ENCODE measurements at places on chromosomes 2 and 18.

DNA sequence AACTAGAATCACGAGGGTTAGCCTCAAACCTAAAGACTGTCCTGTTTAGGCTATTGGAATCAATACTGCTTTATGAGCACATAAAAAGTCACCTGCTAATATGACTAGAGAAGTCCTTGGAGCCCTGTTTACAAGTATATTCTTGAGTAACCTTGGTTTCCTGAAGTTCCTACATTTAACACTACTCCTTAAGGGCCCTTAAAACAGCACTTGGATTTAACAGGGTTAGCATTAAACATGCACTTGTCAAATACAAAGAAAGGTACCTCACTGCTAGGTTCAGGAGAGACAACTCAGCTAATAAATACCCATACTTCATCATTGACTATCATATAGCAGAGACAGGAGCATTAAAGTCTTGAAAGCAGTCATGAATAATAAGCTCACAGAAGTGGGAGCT, 96.7 kb downstream of the SLC5A7 start:
- no peak for DNase-seq

- no peak for DNase-seq
Observed at GRCh38 chr18:1892191-1892590, 679.1 kb downstream of the METTL4 start.

DNA sequence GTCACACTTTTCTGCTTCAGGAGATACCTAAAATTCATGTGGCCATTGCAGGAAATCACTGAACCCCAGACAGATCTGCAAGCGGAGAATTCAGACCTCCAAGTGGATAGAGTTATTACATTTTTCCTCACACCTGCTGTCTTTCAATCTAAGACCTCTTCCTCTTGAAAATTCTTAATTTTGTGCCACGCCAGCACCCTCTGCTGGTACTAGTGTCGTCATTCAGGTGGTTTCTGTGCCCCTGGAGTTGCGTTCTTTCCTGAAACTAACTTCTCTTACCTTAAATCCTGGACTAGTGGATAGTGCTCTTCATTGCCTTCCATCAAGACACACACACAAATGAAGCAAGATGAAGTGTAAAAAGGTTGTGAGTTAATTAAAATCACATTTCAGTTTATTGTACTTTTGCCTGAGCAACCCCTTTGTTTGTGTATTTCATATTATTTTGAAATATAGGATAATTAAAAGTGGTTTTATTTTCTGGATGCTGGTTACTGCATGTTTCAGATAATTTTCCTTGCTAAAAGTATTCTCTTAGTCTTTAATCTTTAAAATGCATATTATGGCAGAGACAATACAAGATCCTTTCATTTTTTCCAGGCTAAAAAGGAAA, 1.6 kb upstream of the DNER start:
- peak; percentile 55 for DNase-seq

DNA sequence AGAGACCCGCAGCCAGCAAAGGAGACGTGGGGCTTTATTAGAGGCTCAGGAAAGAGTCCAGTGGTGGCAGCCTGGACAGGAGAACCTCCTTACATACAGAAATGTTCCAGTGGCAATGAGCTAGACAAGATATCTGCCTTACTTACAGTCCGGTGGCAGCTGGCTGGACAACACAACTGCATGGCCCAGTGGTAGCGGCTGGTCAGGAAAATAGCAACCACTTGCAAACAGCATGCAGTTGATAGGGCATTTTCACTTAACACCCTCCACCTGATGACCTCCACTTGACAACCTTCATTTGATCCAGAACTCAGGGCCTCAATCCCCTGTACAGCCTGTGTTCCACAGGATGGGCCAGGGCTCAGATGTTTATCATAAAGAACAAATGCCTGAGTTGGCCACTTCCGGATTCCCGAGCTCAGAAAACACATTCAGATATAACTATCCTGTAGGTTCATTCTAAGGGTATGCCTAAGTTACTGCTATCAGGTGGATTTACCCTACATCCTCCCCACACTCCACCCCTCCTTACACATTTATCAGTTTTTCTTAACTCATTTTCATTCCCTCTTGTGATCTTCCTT, 63.3 kb upstream of the ITPRID2 start:
- DNase-seq, result peak; percentile 2

- DNase-seq, result no peak
Observed at GRCh38 chr2:126299469-126299976, 356.4 kb upstream of the GYPC start.

- DNase-seq, result no peak
Observed at GRCh38 chr18:35038881-35039491, 2.2 kb upstream of the MAPRE2 start.

GRCh38 chr18:79197531-79197930, 128.3 kb downstream of the ATP9B start:
- no peak for DNase-seq

GRCh38 chr2:40403233-40403836, 48.6 kb downstream of the SLC8A1 start:
- no peak for DNase-seq

GRCh38 chr2:104768694-104769093, 85.2 kb upstream of the POU3F3 start:
- DNase-seq, result no peak

DNA sequence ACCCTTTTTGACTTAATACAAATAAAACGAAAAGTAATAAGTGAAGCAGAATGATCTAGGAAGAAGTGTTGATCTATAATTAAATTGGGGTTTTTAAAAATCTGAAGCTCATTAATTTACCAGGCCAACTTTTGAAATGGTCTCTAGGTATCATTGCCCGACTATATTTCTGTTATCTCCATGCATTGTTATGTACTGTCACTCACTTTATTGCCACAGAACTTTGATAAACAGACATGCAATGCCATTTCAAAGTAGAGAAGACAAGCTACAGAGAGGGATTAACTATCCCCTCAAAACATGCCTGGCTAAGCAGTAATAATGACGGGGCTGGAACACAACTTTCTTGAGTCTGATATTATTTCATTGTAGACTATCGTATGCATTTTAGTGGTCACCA, 147.6 kb upstream of the ITGA4 start:
- no peak for DNase-seq

GRCh38 chr2:214410918-214411554, at the start of gene VWC2L:
TSS of gene VWC2L (plus strand) at chr2:214411054. CDS start at chr2:214414194, 3,140 bp downstream.
- DNase-seq, result peak; percentile 87

DNA sequence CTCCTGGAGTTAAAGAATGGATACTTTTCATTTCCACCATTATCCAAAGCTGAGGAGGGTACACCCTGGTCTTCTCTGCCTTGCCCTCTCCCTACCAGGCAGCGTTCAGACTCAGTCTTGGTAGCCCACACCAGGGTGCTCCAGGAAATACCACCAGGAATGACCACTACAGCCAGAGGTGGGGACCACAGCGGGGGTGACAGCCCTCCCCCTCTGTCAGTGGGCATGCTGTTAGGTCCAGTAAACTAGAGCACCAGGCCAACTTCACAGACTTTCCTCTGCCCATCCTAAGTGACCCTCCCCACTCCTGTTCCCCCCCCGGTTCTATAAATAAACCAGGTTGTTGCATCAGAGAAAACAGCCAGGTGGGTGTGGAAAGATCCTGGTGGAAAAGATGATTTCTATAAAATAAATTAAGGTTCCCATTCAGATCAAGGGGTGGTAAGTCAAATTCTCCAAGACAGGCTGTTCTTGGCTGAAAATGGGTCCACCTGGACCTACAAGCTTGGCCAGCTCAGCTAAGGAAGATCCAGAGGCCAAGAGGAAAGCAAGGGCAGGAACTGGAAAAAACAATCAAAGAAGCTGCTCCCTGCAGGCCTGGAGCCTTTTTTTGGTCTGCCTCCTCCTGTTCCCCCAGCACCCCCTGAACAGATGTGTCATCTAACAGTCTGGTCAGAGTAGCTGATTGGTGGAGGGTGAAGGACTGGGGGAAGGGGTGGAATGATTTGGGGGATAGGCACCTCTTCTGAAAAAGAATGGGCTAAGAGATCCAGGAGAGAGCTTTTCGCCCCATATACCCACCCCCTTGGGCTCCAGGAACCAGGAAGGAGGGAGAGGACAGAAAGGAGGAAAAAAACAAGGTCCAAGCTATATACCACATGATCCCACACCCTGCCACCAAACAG, 2.3 kb downstream of the RAB11FIP5 start:
- no peak for DNase-seq
